ENCODE measurements at places on chromosomes 2 and 18. TPM values are rescaled to one million over a fixed set of nuclear protein-coding genes. Genes with fewer than 3 reads are reported as not detected.
A peak's percentile ranks its signal among the peaks of the same experiment; 100 is the strongest.

Gene OTX1
- polyA plus RNA-seq: not detected

Gene CKAP2L
- polyA plus RNA-seq: 12.9 TPM

Gene SLC16A14
- polyA plus RNA-seq: 6.9 TPM

Gene TMEM185B
- polyA plus RNA-seq: 25.0 TPM

- no peak for DNase-seq
Observed at GRCh38 chr2:212723226-212723625, 184.6 kb upstream of the ERBB4 start.

GRCh38 chr18:3207565-3207964 lies 12.2 kb downstream of the MYOM1 start:
- DNase-seq: no peak

GRCh38 chr18:10497206-10497749 lies 28.5 kb upstream of the NAPG start:
- DNase-seq: no peak

DNA sequence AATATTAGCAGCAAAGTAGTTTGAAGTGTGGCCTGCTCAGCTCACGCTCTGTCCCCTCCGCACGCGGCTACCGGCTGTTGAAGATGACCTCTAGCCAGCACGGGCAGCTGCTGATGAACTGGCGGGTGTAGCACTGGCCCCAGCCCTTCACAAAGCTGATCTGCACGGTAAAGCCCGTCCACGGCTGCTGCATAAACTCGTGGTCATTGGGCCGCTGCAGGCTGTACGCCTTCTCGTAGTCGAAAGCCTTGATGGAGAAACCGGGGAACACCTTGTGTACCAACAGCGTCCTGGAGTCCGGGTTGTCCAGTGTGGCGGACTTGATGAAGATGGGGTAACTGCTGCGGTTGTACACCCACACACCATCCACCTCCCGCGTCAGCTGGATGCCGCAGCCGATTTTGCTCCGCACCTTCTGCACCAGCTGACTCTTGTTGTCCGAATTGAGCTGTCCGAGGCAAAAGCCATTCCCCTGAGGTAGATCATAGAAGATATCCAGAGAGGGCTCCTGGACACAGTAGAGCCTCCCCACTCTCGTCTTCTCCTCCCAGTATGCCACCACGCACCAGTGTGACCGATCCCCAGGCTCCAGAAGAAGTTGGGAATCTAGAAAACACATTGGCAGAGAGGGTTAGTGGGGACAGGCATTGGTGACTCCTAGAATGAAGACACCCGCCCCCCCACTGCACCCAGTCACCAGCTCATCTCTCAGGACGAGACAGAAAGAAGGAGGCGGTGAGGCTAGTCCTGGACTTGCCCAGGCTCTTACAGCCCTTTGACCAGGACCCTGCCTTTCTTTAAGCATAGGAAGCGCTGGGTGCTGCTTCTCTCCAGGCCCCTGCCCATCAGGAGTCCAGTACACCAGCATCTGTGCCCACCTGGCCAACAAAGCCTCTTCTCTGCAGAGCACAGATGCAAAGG lies 29.2 kb downstream of the SMAD7 start:
- no peak for DNase-seq

- DNase-seq: no peak
Observed at GRCh38 chr2:20021405-20022009, 9.0 kb upstream of the MATN3 start.

DNA sequence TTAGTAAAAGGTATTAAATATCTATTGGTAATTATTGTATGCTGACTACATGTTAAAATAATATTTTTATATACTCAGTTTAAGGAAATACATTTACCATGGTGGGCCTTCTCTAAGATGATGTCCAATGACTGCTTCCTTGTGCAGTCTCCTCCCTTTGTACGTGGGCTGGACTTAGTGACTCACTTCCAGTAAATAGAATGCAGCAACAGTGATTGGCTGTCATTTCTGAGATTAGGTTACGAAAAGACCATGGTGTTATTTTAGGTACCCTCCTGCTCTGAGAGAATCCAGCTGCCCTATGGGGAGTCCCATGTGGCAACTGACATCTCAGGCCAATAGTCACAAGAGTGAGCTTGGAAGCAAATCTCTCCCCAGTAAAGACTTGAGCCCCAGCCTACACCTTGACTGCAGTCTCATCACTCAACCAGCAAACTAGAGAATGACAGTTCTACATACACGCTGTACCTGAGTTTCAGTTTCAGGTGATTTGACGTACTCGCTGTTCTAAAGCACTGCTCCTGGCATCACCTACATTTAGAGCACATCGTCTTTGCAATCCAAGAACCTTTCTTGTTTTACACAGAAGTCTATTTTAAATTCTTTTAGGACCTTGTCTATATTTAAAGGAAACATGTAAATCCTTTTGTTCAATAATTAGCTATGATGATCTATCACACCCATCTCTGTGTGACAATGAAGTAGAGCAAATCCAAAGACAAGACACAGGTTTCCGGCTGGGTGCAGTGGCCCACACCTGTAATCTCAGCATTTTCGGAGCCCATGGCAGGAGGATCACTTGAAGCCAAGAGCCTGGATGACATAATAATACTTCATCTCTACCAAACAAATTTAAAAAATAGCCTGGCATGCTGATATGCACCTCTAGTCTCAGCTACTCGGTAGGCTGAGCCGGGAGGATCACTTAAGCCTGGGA lies 87.2 kb downstream of the COBLL1 start:
- no peak for DNase-seq

GRCh38 chr2:8003462-8004075 lies 678.3 kb upstream of the ID2 start:
- DNase-seq: peak; percentile 35

GRCh38 chr2:130822766-130823165 lies 13.9 kb upstream of the ARHGEF4 start:
- no peak for DNase-seq

GRCh38 chr2:136131961-136132824 lies 14.2 kb upstream of the CXCR4 start:
- no peak for DNase-seq

DNA sequence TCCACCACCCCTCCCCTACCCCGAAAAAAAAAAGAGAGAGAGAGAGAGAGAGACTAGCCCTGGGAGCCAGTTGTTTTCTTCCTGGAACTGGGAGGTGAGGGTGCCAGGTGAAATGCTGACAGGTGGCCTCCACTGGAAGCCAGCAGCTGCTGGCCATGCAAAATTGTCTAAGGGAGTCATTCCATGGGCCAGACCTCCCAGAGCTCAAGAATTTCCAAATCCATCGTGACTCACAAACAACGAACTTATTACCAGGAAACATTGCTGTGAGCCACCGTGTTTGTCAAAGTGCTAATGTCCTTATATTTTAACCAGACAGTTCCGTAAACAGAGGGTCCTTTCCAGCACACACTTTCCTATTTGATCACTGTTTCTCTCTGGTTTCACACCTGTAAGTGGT lies 68.5 kb upstream of the PID1 start:
- no peak for DNase-seq

- no peak for DNase-seq
Observed at GRCh38 chr2:125543968-125544514, 1111.9 kb upstream of the GYPC start.
